ENCODE measurements at places on chromosomes 12 and 14.

- DNase-seq, result no peak
These were observed 13.0 kb downstream of the TRMT61A start for GRCh38 chr14:103541709-103542604.

GRCh38 chr12:108495054-108495453 lies 20.0 kb upstream of the FICD start:
- peak; percentile 43 for DNase-seq

DNA sequence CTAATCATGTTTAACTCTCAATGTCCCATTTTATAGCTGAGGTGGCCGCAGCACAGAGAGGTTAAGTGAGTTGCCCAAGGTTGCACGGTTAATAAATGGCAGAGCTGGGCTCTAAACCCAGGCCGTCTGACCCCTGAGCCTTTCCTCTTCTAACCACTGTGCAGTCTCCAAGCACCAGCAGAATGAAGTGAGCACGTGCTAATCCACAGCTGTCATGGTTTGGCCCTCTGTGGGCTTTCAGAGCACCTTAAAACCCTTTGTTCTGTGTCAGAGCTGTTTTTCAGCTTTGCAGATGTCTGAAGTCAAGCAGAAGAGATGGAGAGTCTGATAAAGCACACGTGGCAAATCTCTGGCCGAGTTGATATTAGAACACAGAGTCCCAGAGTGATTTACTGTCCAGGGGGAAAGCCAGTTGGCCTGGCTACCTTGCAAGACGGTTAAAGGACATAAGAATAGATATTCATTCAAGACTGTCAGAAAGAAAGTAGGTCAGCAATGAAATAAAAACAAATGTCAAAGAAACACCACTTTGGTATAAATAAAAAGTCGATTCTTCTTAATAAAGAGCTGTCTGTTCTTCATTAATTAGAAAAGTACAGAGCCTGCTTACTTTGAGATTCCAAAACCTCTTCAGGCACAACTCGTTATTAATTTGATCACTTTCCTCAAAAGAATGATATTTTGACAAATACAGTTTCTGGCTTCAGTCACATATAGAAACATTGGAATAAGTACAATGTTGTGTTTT lies 107.3 kb downstream of the CRADD start:
- DNase-seq, result no peak

DNA sequence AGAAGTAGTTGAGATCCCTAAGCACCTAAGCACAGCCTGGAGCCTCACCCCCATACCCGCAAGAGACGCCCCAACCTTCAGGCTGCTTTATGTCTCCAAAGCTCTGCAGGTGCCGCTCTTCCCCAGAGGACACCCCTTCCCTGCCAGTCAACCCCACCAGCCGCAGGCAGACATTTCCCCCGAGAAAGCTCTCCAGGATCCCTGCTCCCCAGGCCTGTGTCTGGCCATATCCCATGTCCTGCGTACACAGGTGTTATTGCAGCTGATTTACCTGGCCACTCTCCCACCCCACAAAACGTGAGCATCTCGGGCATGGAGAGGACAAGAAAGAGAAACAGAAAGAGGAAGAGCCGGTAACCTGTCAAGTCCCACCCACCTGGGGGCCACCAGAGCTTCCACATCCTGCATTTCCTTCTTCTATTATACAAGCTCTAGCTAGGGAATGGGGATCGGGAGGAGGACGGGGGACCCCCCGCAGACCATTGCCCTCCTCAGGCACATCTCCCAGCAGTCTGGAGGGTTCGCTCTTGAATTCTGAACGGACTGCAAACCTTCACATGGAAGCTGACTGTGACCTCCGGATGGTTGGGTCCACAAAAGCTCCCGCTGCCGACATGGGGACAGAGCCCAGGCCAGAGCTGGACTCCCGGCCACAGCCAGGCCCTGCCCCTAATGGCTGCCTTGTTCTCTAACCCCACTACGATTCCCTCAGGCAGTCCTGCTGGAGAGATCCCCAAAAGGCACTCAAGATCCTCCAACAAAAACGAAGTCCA lies 17.6 kb downstream of the CCDC88C start:
- no peak for DNase-seq

DNA sequence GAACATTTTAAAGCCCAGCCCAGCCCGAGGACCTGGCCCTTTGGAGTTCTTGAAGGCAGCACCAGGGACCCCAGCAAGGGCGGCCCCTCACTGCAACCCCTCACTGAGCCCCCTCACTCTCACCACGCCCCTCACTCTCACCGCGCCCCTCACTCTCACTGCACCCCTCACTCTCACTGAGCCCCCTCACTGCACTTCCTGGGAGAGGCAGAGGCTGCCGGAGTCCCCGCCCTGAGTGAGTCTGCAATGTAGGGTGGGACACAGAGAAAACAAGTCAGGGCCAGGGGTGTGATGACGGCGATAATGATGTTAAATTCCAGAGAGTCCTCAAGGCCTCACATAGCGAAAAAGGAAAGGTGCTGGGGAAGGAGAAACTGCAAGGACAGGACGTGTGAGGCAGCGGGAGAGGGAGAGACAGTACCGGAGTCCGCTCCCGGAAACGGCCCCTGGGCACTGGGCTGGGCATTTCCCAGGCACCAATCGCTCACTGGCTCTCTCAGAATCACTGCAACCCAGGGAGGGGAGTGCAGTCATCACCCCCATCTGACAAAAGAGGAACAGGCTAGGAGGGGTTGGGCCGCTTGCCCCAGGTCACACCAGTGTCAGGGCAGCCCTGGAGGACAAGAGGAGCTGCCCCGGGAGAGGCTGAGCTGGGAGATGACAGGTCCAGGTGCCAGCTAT lies 24.9 kb downstream of the CCDC88C start:
- DNase-seq, result no peak

- DNase-seq, result no peak
These were observed 1191.6 kb upstream of the SEL1L start for GRCh38 chr14:82725213-82725612.

DNA sequence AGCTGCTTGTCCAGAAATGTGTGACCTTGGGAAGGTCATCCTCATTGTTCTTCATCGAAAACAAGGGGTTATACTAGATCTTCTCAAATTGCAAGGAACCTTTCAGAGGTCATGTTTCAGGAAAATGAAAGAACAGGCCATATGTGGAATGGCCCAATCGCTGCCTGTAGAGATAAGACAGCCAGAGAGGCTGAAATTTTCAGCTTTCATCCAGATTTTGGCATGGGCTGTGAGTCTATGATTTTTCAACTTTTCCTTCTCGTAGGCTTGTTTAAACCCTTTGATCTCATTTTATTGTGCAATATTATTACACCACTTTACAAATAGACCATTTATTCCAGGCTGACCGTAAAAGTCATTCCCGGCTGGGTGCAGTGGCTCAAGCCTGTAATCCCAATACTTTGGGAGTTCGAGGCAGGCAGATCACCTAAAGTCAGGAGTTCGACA lies 17.1 kb upstream of the ATXN2 start:
- no peak for DNase-seq

- no peak for DNase-seq
These were observed 25.4 kb upstream of the FUT8 start for GRCh38 chr14:65387171-65387570.

- no peak for DNase-seq
These were observed 916 bp upstream of the PAWR start for GRCh38 chr12:79691511-79692248.

DNA sequence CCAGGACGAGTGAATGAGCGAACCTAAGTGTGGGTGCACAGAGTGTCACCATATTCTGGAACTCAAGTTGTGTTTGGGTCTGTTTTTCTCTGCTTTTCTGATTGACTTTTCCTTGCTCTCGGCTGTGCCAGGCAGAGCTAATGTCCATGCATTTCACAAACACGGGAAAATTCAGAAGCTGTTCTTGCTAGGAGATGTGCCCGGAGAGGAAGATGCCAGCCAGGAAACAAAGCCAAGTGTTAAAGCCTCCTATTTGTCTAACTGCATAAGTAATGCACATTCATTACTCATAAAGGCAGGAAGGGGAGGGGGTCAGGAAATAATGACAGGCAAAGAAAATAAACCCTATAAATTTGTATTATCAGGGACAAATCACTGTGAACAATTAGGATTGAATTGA lies 250.4 kb upstream of the SFSWAP start:
- no peak for DNase-seq
